Activated CD8-positive, alpha-beta memory T cell treated with anti-CD3 and anti-CD28 coated beads for 1 hour (primary cell): ENCODE measurements at places on chromosomes 4 and X.

- DNase-seq: peak; percentile 24
Observed at GRCh38 chrX:102651242-102652011, at the start of gene GPRASP1. TSS of gene GPRASP1 (plus strand) at chrX:102651483. CDS start at chrX:102653914, 2,431 bp downstream.

- DNase-seq: no peak
Observed at GRCh38 chr4:172657081-172657480, 511.5 kb upstream of the GALNT7 start.

DNA sequence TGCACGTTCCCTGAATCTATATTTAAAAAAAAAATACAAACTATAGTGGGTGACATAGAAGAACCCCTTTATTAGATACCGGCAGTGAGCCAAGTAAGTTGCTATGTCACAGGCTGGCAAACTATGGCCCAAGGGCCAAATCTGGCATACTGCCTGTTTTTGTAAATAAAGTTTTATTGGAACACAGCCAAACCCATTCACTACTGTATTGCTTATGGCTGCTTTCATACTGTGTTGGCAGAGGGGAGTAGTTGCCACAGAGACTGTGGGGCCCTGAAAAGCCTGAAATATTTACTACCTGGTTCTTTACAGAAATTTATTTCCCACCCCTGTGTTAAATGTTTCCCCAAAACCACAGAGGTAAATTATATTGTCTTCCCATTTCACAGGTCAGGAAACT, 71.2 kb upstream of the EGFL6 start:
- DNase-seq: no peak

- DNase-seq: no peak
Observed at GRCh38 chr4:43242606-43243005, 350.1 kb downstream of the GRXCR1 start.

- no peak for DNase-seq
Observed at GRCh38 chr4:98237204-98237603, 24.0 kb upstream of the RAP1GDS1 start.

DNA sequence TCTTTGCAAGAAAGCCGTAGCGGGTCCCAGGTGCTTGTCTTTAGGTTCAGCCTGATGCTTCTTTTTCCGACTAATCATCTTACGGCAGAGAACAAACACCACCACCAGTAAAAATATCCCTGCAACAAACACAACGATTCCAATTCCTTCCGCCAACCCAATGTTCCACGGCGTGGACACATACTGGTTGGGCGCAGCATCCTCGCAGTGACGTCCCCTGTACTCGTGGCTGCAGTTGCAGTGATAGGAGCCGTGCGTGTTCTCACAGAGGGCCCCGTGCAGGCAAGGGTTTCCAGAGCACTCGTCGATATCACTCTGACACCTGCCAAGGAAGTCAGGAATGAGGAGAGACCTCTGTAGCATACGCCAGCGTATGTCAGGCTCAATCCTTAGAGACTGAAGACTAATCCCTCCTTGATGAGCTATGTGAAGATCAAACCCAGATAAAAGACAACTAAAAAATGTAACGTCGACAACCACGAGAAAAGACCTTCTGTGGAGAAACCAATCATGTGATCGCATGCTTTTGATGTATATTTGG, 41.6 kb upstream of the MTNR1A start:
- DNase-seq: no peak

DNA sequence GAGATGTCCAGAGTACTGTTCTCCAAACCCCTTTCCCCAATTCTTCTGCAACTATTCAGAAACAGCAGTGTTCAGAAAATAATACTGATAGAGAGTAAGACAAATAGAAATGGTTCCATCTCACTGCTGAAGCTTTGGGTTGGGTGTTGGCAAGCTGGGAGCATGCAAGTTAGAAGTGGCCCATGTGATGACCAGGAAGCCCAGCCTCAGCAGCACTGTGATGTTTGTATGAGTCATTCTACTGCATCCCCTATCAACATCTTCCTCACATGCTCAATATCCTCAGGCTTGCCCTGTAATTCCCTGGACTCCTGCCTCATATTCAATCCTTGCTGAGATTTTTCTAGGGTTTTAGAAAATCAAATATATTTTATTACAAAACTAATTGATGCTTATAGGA, 96.5 kb downstream of the CHRDL1 start:
- DNase-seq: no peak

GRCh38 chr4:144355811-144356757, 215.6 kb upstream of the GYPA start:
- DNase-seq: no peak

- DNase-seq: no peak
Observed at GRCh38 chr4:81346719-81347118, 125.0 kb downstream of the RASGEF1B start.

DNA sequence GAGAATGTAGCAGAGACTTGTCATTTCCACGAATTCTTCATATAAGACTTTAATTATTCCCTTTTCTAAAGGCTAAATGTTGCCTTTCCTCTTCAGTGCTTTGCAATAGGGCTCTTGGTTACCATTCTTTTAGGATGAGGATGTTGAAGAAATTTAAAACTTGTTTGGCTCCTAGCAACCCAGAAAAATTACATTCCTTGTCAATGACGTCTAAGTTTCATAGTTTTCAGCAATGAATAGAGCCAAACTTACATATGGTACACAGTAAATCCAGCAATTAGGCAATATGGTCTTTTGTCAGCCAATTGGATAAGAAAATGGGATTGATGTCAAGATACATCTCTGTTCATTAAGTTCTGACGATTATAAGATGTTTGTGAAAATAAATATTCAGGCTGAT, 1639.6 kb upstream of the PCDH10 start:
- no peak for DNase-seq

GRCh38 chr4:119093042-119093827, 42.4 kb upstream of the MYOZ2 start:
- no peak for DNase-seq

GRCh38 chr4:128393101-128393704, 105.6 kb upstream of the PGRMC2 start:
- DNase-seq: no peak

DNA sequence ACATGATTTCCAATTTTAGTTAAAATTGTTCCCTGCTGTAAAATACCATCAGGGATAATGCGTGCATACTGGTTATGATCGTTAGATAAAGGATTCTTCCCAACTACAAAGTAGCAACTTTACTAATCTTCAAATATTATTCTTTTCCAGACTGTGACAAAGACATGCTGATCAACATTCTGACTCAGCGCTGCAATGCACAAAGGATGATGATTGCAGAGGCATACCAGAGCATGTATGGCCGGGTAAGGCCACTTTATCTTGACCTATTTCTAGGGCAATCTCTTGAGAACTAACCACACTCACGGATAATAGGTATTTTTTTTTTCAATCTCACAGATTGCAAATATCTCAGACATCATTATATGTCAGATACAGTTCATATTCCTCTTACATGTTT, 47.0 kb downstream of the ANXA10 start:
- DNase-seq: no peak

DNA sequence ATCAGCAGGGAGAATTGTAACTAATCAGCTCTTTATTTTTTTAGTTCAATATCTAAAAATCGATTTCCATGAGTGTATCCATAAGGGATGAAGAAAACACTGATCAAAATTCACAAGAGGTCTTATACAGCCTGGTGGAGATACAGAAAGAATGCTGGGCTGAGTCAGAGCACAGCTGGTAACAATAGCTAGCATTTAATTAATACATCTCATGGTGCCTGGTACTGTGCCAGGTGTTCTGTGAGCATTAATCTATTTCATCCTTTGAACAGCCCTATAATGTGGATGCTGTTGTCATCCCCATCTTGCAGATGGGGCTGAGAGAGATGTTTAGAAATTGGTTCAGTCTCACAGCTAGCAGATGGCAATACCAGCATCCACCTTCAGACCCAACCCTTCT, 250.9 kb upstream of the RPS6KA3 start:
- no peak for DNase-seq

DNA sequence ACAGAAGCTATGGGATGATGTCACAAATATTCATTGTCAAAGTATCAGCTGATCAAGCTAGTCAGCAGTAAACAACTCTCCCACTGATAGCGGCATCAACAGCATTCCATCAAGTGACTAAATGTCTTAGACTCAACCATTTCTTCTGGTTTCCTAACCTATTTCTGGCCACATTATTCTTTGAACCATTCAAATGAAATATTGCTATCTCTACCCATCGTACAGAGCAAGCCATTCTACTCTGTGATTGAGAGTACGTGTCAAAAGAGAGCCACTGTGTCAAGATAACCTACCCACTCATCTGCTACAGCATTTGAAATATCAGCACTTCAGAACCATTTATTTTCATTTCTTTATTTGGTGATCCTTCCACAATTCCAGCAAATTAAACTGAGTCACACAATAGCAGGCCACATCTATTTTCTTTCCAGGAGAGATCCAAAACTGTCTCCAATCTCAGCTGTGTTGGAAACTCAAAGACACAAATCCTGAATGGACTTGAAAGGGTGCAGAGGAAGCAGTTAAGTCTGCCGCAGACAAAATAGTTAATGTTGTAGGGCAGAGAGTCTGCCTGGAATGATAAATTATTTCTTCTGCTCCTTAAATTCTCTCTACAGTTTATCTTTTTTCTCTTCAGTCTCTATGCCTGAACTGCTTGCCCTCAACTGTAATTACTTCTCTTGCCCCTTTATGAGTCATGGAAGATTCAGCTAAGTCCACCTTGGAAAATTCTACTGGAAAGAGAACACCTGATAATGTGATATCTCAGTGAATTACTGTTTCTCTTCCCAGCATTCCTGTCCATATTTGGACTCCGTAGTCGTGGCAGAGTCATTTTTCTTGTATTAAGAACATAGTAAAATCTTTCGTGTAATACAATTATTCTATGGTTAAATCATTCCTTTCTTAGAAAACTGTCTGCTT, 364.8 kb downstream of the PDGFC start:
- DNase-seq: no peak

DNA sequence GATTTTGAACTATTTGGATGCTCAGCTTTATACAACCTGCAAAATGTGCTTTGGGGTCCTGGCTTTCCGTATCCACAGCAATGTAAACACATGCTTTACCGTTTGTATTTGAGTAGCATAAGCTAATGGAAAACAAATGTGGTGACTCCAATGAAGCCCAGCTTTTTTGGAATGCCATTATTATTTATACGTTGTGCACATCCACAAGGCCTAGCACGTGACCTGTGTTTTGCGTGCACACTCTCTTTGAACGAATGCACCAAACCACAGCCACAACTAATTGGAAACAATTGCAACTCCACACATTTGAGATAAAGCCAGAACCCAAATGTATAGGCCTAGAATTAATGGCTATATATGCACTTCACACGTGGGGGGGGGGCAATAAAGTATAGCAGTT, 189.5 kb upstream of the GPC4 start:
- DNase-seq: no peak

DNA sequence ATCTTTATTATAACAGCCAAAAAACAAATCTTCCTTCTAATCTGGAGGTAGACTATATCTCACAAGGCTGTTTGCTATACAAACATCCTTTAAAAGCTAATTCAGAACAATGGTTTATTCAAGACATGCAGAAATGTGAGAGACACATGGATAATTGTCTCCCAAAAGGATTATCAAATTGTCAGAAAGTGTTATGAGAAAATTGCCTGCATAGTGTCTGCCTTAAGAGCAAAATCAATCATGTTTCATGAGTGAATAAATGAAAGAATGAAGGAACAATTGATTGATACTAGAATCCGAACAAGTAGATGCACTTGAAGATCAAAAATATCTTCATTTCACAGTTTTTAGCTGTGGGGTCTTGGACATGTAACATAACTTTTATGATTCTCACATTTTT, 621.7 kb upstream of the BOD1L1 start:
- no peak for DNase-seq

- DNase-seq: no peak
Observed at GRCh38 chrX:136266828-136267227, 15.6 kb upstream of the MAP7D3 start.

DNA sequence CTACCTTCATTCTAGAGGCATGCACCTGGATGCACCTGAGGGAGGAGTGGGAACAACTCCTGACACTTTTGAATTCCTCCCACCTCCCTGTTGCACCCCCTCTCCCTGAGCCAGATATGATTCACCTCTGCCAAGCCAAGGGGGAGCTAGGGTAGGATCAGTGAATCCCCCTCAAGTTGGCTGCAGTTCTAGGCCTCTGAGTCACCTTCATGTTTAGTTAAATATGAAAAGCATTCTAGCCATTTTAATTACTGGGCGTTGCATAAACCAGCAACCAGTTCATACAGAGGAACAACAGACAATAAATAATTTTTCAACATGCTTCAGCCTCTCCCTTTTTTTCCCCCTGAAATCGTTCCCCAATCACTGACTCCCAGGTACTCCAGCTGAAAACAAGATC, 1440.2 kb downstream of the ADGRL3 start:
- no peak for DNase-seq

GRCh38 chrX:124433186-124433585, 86.8 kb downstream of the SH2D1A start:
- DNase-seq: no peak

DNA sequence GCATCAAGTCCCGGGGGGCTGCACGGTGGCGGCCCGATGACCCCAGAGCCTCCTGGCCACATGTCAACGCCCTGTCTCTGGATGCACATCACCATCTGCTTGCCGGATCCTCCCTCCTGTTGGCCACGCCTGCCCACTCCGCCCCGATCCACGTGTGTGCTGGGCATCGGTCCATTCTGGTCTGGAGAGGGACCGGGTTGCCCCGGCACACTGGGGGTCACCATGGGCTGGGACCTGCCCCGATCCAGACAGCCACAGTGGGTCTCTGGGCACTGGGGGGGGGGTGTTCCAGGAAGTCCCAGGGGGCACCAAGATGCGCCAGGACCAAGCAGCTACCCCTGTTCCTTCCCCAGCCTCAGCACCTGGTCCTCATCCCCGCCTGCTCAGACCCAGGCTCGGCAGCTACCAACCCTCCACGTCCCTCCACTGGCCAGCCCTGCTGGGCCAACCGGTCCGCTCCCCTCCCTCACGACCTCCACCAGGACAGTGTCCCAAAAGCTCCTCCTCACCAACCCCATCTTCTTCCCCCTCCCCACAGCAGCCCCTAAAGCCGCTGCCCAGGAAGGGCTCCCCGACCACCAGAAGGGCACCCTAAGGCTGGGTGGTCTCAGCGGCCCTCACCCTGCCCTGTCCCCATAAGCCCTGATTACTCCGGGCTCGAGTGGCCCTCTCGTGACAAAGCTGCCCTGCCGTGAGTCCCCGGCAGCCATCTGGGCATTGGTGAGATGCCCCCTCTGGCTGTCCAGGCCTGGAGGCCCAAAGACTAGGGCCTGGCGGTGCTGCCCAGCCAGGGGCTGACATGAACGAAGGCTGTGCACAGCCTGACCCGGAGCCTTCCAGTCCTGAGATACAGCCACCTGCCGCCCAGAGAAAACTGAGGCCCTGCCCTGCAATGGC, 4.6 kb downstream of the CTBP1 start:
- DNase-seq: no peak

- no peak for DNase-seq
Observed at GRCh38 chr4:138983690-138984089, 31.9 kb upstream of the NOCT start.

GRCh38 chr4:112509243-112510141, 6.5 kb downstream of the NEUROG2 start:
- no peak for DNase-seq

DNA sequence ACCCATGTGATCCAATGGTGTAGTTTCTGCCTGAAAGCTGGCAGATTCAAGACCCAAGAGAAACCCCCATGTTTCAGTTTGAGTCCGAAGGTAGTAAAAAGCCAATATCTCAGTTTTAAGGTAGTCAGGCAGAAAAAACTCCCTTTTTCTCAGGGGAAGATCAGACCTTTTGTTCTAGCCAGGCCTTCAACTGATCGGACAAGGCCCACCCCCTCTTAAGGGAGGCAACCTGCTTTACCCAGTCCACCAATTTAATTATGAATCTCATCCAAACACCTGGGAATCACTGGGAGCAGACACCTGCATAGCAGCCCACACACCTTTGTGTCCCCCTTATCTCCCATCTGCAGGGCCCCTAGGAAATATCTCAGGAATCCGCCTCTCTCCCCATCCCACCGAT, 322.0 kb downstream of the STK32B start:
- no peak for DNase-seq
